ENCODE measurements at places on chromosomes 13 and 19. TPM values are rescaled to one million over a fixed set of nuclear protein-coding genes. Genes with fewer than 3 reads are reported as not detected.

DNA sequence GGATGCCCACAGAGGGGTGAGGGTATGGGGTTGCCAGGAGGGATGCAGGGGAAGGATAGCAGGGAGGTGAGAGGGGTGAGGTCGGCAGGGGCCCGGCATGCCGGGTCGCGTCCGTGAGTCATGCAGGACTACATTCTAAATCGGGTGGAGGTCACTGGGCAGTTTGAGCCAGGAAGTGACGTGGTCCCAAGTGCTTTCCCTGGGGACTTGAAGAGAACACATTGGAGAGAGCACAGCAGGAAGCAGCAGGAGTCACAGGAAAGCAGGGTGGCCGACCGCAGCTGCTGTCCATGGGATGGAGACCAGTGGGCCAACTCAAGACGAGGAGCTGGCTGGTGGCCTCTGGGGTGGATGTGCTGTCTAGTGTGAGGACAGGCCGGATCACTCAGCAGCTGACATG lies 92.0 kb upstream of the WASF3 start:
- no peak for DNase-seq

- no peak for DNase-seq
These were observed 60.8 kb downstream of the ARHGEF7 start for GRCh38 chr13:111175935-111176334.

- no peak for DNase-seq
These were observed 87.8 kb downstream of the FNDC3A start for GRCh38 chr13:49063497-49063896.

DNA sequence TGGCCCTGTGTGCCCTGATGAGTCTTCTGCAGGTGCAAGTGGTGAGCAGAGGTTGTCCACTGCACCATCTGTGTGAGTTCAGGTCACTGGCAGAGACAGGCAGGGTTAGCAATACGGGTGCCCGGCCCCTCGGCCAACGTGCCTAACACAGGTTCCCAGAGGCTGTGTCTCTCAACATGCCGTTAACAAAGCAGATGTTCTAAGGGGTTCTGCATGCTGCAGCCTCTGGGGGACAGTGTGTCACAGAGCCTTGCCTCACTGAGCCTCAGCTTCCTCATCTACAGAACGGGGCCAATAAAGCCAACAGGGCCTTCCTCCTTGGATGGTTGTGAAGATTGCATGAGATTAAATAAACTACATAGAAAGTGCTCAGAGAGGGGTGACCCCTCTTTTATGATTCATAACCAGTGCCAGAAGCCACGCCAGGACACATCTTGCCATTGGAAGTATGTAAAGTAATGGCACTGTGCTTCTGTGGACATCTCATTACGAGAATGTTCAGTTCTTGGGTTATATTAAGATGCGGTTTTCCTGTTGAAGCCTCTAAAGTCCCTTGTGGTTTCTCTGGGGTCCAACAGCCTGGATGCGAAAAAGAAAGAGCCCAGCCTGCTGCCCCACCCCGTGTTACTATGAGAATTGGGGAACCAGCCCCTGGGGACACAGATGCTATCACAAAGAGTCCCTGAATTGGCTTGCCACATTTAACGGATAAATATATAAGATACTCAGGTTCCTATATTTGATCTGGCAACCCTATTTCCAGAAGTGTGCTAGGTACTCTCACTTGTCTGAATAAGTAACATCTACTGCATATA lies 11.2 kb upstream of the ARHGEF18 start:
- peak; percentile 93 for DNase-seq

ZNF627 gene
- 9.6 TPM for polyA plus RNA-seq

RASIP1 gene
- polyA plus RNA-seq, result 0.19 TPM

RETN gene
- not detected for polyA plus RNA-seq
